ENCODE measurements at places on chromosomes 1 and 21.

GRCh38 chr1:61138921-61139774 lies 56.8 kb downstream of the NFIA start:
- no peak for DNase-seq

DNA sequence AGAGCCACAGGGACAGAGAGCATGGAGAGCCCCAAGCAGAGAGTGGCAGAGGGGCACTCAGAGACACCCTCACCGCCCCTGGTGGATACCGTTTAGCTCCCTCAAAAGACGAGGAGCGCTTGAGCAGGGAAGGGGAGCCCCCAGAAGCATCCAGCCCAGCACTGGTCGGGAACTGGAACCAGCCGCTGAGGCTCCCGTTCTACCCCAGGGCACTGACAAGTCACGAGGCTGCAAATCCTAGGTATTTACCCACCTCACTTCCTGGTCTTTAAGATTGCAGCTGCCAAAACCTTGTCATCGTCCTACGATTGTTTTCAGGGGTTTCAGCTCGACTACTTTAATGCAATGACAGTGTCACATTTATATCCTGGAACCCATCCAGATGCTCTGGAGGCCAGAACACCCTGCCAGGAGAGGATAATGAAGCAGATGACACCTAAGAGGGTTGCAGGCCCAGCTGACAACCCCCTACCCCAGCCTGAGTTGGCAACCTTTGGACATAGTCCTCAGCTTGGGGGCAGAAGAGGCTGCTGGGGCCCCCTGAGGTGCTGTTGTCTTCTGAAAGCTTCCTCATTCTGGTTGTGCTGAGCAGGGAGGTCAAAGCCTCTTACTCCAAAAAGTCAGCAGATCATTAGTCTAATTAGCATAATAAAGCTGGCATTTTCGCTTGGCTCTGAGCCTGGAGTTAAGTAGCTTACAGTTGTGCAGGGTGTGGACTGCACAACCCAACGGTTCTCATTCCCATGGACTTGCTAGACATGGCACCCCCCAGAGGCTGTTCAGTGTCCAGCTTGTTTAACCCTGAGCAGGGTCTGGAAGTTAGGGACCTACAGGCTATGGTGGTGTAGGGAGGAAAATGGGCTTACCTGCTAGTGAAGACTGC lies 20.6 kb upstream of the BACE2 start:
- peak; percentile 79 for DNase-seq

DNA sequence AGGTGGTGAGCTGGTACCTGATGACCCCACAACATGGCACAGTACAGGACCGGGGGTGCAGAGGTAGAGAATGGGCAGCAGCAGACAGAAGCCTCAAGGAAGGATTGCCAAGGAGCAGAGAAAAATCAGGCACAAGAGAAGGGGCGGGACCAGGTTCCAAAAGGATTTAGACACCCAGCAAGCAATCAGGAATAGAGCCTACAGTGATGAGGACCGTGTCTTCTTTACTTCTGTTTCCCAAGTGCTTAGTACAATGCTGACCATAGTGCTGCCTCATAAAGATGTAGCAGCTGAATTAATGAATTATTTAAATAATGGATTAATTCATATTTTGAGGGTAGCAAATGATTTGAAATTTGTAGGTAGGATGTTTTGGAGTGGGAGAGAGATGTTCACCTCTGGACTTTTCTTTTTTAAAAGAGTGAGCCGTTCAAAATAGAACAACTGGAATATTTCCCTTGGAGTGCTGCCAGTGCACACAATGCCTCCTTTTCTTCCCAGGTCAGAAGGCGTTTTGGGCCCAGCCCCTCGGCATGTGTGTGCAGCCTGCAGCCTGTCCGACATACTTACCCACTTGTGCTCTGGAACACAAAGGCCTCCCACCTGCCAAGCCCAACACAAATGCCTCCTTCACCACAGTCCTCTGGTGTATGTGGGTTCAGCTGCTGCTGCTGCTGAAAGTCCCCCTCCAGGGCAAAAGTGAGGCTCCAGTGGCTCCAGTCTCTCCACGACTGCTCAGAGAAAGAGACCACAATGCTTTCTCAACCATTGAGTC lies 19.6 kb downstream of the KANK4 start:
- no peak for DNase-seq

DNA sequence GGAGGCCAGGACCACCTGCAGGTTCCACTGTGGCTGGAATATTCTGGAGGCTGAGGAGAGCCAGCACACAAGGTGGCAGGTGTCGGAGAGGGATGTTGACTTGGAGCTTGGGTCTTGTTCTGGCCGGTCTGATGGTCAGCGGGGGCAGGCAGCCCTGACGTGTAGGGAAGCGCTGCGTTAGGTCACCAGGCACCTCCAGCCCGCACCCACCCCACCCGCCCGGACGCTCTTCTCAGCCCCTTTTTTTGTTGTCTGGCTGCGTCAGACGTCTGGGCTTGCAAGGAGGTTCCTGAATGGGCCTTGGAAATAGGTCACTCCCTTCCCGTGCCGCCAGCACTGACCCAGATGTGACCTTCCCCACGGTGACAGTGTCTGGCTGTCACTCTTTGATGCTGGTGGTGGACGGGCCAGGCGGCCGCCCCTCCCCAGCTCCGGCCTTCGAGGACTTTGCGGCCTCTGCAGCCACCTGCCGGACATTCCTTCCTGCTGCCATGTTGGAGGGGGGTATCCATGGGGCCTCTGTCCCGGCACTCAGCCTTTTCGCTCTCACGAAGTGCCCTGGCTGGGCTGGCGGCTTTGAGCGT lies 30.1 kb downstream of the SPSB1 start:
- no peak for DNase-seq

GRCh38 chr1:82783044-82783443 lies 982.3 kb downstream of the ADGRL2 start:
- DNase-seq = no peak

- no peak for DNase-seq
Observed at GRCh38 chr21:41369920-41370839, 8.4 kb downstream of the MX2 start.

DNA sequence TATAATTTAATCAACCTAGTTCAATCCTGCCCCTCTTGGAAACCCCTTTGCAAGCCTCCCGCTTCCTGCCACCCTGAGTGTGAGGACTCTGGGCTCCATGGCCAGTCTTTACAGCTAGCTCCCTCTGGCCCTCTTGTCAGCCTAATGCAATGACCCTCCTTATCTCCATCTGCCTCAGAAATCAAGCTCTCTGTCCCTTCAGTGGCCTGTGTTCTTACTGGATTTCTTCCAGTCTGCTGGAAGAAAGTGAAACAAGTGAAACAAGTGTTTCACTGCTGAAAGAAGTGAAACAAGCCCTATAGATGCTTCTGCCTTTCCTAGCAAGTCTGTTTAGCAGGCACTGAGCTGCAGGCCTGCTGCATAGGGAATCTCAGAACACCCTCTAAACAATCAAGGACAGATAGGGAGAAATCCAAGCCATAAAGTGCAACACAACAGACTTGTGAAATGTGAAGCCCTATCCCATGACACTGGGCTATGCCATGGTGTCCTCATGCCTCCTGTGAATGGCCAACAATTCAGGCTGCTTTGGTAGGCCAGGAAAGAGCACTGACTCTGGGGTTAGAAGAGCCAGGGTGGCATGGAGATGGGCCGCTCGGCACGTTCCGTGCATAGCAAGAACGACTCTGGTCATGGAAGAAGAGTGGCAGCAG lies 55.9 kb downstream of the FAM163A start:
- no peak for DNase-seq

DNA sequence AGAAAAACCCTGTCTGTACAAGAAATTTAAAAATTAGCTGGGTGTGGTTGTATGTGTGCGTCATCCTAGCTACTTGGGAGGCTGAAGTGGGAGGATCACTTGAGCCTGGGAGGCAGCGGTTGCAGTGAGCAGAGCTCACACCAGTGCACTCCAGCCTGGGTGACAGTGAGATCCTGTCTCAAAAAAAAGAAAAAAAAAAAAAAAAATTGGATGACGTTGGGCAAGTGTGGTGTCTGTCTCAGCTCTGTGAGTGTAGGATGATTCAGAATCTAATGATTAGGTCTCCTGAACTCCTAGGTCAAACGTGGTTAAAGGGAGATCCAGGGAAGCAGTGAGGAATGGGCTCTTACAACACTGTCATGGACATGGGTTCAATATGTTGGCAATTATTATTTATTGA lies 435.9 kb downstream of the KIF26B start:
- no peak for DNase-seq

Data from NT2/D1 (cell line).